Progenitor cell of endocrine pancreas (in vitro differentiated cells): ENCODE measurements at places on chromosomes 5 and 9. TPM values are rescaled to one million over a fixed set of nuclear protein-coding genes. Genes with fewer than 3 reads are reported as not detected.
A peak's percentile ranks its signal among the peaks of the same experiment; 100 is the strongest.

CDKN2B gene
- total RNA-seq = 1.2 and 3.9 TPM in 2 replicates

DNA sequence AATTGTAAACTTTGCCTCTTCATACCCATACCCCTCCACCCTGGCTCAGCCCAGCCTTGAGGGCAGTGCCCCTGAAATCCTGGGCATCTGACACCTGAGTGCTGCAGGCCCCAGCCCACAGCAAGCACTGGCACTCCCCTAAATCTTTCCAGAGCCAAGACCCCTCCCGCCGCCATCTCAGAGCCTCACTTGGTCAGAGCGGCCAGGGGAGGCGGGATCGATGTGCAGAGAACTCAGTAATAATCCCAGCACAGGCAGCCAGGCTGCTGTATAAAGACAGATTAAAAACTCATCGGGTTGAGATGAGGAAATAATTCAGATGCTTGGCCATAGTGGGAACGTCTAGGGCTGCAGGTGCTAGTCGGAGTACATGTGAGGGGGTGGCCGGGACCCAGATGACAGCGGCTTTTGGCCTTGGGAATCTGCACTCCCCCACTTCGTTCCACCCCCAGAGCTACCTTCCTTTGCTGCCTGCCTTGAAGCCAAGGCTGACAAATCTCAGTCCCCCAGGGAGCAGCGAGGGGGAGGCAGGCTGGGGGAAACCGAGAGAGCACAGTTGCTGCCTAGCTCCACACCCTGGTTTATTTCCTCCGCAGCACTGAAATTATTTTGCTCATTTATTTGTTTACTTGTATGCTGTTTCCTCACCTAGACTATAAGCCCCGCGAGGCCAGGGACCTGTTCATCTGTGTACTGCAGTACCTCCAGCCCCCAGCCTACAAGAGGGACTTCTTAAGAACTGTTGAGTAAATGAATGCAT lies 19.5 kb upstream of the ARAP3 start:
- peaks cover 6% of the 10 kb centered on the region for H3K4me1 ChIP-seq
- H3K27me3 ChIP-seq = peaks cover 59% of the 10 kb centered on the region
- H3K27ac ChIP-seq = no peak overlapping the region
- no peak overlapping the region for H3K4me3 ChIP-seq
- H3K36me3 ChIP-seq = no peaks in the 10 kb centered on the region
- DNase-seq = no peak

- no peak for DNase-seq
- no peaks in the 10 kb centered on the region for H3K4me1 ChIP-seq
- no peak overlapping the region for H3K4me3 ChIP-seq
These were observed 97.0 kb upstream of the FAM120A start for GRCh38 chr9:93354451-93354850.

SLC6A7 gene
- not detected in 2 replicates for total RNA-seq

GRCh38 chr9:99561961-99562565 lies 259.6 kb upstream of the NR4A3 start:
- H3K4me3 ChIP-seq = no peak overlapping the region
- no peaks in the 10 kb centered on the region for H3K36me3 ChIP-seq
- no peak overlapping the region for H3K27ac ChIP-seq
- H3K27me3 ChIP-seq = peaks cover 4% of the 10 kb centered on the region
- no peak for DNase-seq

DNA sequence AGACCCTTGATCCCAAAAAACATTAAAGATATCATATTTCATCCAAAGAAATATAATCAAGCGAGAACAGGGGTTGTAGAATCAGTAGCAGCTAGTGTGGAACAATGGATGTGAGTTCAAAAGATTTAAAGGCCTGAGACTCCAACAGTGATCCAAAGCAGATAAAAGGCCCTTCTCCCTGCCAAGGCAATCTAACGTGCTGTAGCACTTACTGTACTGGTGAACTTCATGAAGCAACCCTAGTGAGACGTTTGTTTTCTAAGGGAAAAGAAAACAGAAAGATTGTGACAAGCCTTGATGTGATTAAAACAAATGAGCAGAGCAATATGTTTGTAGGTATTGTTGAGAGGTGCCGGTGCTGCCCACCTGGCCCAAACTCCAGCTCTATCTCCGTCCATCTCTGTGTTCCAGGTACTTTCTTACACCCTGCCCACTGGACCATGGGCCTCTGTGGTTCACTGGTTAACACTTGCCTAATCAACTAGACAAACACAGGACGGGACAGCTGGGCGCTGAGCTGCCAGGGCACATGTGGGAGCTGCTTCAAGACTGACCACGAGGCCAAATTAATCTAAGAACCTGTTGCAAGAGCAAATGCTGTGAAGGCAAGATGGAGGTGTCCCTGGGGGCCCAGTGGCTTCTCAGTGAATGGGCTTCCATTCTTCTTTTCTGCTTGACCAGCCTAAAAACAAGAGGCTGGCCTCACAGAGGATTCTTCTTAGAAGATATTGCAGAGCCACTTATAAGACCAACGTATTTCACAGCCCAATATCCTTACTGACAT lies 265.5 kb downstream of the CWC27 start:
- no peaks in the 10 kb centered on the region for H3K36me3 ChIP-seq
- DNase-seq = no peak
- H3K27me3 ChIP-seq = peaks cover 13% of the 10 kb centered on the region
- peaks cover 16% of the 10 kb centered on the region for H3K4me1 ChIP-seq

DNA sequence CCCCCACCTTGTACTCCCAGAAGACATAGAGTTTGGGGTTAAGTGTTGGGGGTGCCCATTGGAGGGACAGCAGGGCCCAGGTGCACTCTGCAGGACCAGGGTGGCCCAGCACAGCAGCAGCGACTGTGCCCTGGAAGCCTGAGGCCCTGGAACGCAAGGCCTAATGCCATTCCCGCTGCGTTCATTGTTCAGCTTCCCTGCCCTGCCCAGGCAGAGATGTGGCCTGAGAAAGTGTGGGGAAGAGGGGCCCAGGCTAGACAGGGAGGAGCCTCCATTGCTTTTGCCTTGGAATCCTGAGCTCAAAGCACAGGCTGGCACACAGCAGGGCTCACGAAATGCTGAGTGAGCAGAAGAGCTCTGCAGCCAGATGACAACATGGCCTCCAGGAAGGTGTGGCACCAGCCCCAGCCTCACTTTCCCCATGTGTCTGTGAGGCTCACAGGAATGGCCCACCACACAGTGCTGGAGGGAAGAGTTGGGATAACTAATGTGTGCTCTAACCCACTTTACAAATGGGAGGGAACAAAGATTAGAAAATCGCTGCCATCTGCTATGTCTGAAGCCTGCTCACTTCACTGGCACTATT lies 19.4 kb downstream of the S1PR3 start:
- no peaks in the 10 kb centered on the region for H3K4me1 ChIP-seq
- H3K36me3 ChIP-seq = no peaks in the 10 kb centered on the region
- DNase-seq = no peak
- H3K27me3 ChIP-seq = peaks cover 2% of the 10 kb centered on the region
- no peak overlapping the region for H3K4me3 ChIP-seq
- H3K27ac ChIP-seq = no peak overlapping the region

C5orf58 gene
- not detected in 2 replicates for total RNA-seq

LVRN gene
- total RNA-seq = 0.24 and 0.64 TPM in 2 replicates

EPB41L4A gene
- 34.2 and 37.7 TPM in 2 replicates for total RNA-seq

BNC2 gene
- 1.0 and 1.6 TPM in 2 replicates for total RNA-seq

DNA sequence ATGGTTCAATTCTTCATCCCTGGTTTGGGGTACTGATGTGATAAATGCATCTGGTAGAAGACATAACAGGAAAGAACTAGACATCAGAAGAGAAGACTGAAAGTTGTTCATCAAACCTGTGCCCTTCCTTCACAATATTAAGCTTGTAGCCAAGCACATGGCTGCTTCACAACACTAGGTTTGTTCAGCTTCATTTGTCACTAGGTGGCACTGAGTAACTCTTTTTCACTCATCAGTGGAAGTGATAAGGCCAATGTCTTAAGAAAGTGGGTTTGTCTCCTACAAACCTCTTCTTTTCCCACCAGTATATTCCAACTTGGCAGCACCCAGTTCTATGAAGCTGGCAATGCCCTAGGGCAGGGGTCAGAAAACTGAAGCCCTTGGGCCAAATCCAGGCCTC lies 26.9 kb downstream of the ZNF484 start:
- H3K27me3 ChIP-seq = no peaks in the 10 kb centered on the region
- DNase-seq = no peak
- H3K27ac ChIP-seq = peak overlapping the region; percentile 69
- H3K4me1 ChIP-seq = no peaks in the 10 kb centered on the region
- H3K36me3 ChIP-seq = peaks cover 82% of the 10 kb centered on the region

- H3K27me3 ChIP-seq = peaks cover 63% of the 10 kb centered on the region
- no peak for DNase-seq
- peaks cover 3% of the 10 kb centered on the region for H3K36me3 ChIP-seq
- H3K4me1 ChIP-seq = peaks cover 16% of the 10 kb centered on the region
- no peak overlapping the region for H3K27ac ChIP-seq
- H3K4me3 ChIP-seq = no peak overlapping the region
These were observed 274.4 kb downstream of the HINT1 start for GRCh38 chr5:130890610-130891009.
